Left cardiac atrium (tissue), 4 donors: ENCODE measurements at places on chromosomes 13 and 19. TPM values are rescaled to one million over a fixed set of nuclear protein-coding genes. Genes with fewer than 3 reads are reported as not detected.

PBX4 gene
- total RNA-seq, result 0.35 TPM

ALG11 gene
- total RNA-seq, result 28.9 TPM

LGALS4 gene
- total RNA-seq, result 1.4 TPM

LRG1 gene
- 1.1 TPM for total RNA-seq

SIX5 gene
- 21.1 TPM for total RNA-seq

ZNF682 gene
- 3.7 TPM for total RNA-seq

IGFL2 gene
- total RNA-seq, result not detected

CYSLTR2 gene
- total RNA-seq, result 7.0 TPM
